ENCODE measurements at places on chromosomes 5 and 9.

GRCh38 chr9:88579050-88579715, 44.2 kb downstream of the NXNL2 start:
- DNase-seq: no peak

- no peak for DNase-seq
These were observed 27.7 kb downstream of the FGF10 start for GRCh38 chr5:44361342-44362001.

DNA sequence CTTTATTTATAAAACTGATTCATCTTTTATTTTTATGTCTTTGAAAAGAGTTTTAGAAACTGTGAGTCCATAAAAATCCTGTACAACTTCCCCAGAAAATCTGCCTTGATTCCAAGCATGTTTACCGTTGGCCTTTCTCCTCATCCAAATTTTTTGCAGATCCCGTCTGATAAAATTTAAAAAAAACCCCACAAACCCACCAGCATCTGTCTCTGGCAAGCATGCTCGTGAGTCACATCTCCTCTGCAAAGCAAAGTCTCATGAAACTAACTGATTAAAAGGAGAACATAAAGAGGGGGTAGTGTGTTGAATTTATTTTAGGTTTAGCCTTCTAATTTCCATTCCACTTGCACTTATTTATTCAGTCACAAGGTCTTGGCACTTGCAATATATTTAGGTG, 109.4 kb downstream of the MAT2B start:
- no peak for DNase-seq

DNA sequence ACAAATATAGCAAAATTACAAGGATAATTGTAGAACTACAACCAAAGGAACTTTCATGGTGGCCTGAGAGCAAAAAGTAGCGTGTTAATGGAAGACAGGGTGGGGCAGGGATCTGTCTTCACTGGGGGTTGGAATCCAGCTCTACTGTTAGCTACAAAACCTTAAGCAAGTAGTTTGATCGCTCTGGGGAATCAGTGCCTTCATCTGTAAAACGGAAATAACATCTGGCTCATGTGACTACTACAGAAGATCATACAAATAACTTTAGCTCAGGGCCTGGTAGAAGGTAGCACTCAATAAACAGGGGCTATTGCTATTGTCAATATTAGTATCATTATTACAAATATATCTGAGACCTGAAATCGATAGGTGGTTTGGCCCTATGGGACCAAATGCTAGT, 40.4 kb downstream of the ZNF608 start:
- no peak for DNase-seq

- DNase-seq: no peak
These were observed 79.7 kb downstream of the THBS4 start for GRCh38 chr5:80114860-80115259.

- no peak for DNase-seq
These were observed 72.4 kb upstream of the NTRK2 start for GRCh38 chr9:84597131-84597530.

DNA sequence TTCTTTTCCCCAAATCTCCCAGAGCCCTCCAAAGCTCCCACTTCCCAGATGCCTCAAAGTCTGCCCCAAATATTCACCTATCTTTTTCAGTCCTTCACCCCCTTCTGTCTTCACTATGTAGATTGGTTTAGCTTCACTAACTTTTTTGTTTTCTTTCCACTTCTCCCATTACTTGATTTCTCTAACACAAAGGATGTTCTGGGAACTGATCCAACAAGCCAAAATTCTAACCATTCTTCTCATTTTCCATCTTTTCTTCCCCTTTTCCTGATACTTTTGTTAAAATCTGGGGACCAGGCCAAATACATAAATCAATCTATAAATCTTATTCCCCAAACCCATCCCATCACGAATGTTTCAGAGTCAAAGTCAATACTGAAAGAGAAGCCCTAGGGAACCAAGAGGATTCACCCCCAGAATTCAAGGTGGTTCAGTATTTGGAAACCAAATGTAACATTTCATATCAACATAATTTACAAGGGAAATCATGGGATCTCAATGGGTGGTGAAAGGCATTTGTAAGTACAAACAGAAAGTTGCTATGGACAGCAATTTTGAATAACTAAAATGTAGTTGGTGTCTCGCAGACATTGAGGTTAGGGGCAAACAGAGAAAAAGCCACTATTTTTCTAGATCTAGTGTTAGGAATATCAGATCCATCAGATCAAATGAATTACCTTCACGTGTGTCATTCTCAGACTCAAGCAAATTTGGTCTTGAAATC, 35.3 kb downstream of the APTX start:
- DNase-seq: peak; percentile 13

GRCh38 chr9:591292-591691, 250.2 kb upstream of the DMRT1 start:
- DNase-seq: peak; percentile 69

- DNase-seq: no peak
These were observed 1.4 kb upstream of the LHFPL2 start for GRCh38 chr5:78649861-78650496.

GRCh38 chr9:95110921-95111525, 206.5 kb downstream of the FANCC start:
- DNase-seq: no peak

- DNase-seq: no peak
These were observed 71.2 kb upstream of the GLIS3 start for GRCh38 chr9:4371108-4371507.

- no peak for DNase-seq
These were observed 402.4 kb upstream of the PTGER4 start for GRCh38 chr5:40277161-40277906.

- no peak for DNase-seq
These were observed 24.4 kb upstream of the RASA1 start for GRCh38 chr5:87243161-87243844.

- peak; percentile 20 for DNase-seq
These were observed 220.7 kb upstream of the MSX2 start for GRCh38 chr5:174503461-174504265.

DNA sequence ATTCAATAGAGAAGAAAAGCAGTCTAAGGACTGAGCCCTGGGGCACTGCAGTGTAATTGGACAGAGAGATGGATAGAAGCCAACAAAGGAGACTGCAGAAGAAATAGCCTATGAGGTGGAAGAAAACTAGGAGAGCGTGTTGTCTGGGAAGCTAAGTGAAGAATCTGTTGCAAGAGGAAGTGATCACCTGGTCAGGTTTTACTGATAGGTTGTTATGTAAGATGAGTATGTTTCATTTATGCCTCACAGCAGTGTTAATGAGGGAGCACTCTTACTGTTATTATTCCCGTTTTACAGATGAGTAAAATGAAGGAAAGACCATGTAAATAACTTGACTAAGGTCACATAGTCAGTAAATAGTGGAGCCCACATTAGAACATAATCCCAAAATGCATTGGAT, 80.0 kb upstream of the GRHPR start:
- no peak for DNase-seq

GRCh38 chr5:112555691-112556090, 136.6 kb upstream of the EPB41L4A start:
- no peak for DNase-seq

DNA sequence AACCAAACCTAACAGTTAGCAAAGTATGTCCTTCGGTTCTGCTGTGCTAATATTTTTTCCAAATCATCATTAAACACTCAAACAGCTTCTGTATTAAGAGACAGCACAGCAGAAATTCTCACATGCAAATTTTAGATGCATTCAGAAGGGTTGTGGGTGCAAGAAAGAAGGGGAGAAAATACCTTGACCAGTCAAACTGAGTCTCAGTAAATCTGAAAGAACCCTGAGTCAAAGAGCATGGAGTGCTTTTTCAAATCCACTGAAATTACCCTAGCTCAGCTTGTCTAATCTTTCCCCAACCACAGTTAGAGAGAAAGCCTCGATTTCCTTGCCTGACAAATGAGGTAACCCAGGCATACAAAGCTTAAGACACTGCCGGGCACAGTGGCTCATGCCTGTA, 55.1 kb downstream of the RETREG1 start:
- DNase-seq: no peak

DNA sequence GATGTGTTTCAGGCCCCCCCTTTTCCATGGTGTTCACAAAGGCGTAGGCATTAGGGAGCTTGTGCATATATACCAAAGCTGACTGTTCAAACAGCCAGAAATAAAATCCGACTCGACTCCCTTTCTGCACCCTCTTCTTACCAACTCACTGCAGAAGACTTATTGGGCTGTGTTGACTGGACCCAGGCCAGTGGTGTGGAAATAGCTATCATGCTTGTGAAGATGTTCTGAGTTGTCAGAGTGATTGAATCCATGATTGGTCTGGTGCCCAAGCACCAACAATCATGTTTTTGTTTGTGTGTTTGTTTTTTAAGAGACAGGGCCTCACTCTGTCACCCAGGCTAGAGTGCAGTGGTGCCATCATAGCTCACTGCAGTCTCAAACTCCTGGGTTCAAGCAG, 21.6 kb downstream of the TJP2 start:
- no peak for DNase-seq

DNA sequence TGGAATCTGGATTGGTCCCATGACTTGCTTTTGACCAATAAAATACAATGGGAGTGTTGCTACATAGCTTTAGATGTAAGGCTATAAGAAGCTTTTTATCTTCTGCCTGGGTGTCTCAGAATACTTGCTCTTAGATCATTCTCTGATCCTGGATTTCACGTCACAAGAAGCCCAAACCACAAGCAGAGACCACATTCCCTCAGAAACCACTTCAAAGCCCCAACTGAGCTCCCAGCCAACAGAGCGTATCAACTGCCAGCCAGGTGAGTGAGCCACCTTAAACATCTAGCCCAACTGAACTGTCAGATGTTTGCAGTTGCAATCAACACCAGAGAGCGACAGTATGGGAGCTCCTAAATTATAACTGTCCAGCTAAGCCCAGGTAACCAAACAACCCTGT, 687.1 kb downstream of the TLE1 start:
- no peak for DNase-seq

- DNase-seq: no peak
These were observed 62.0 kb upstream of the STARD4 start for GRCh38 chr5:111574311-111574710.

- DNase-seq: no peak
These were observed 307.4 kb upstream of the SEMA6A start for GRCh38 chr5:116881921-116882531.

DNA sequence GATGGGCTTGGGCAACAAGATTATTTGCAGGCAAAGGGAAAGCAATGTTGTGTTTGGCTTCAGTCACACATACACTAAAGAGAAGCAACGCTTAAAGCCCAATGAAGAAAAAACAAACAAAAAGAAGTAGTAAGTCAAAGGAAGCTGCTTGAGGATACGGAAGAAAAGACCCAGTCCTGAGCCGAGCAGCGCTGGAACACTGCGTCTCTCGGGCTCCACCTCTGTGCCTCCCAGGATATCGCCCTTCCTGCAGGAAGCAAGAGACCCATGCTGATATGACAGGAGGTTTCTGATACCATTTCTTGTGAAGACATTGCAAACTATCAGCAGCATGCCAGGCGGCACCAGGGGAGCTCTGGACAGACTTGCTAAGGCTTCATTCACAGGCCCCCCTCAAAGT, 9.9 kb downstream of the GNAQ start:
- DNase-seq: no peak

DNA sequence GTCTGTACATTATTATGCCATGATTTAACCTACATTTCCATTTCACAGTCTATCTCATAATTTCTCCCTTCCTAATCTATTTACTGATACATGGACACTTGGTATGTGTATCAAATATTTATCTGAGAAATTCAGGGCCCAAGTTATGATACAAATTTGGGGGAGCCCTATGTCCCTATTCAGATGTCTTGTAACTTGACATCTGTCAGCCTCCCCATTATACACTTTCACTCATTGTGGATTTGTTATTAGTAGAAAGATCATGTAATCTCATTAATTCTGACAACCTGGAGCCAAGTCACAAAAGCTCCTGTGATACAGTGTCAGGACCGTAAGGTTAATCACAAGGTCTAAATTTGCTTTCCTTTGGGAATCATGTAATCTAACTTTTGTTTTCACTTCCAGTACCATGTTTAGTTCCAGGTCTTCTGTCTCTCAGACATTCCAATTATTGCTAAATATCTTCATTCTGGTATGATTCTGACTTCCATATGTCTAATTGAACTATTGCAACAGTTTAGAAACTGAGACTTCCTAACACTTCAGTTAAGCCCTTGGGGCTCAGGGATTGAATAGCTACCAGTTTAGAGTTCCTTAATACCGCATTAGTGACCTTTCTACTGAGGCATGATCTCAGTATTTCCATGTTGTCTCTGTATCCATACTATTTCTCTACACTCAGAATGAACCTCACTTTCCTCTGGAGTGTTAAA, 182.9 kb upstream of the NUDT12 start:
- DNase-seq: no peak

GRCh38 chr5:111072949-111073682, 1.6 kb downstream of the TSLP start:
- DNase-seq: peak; percentile 52

DNA sequence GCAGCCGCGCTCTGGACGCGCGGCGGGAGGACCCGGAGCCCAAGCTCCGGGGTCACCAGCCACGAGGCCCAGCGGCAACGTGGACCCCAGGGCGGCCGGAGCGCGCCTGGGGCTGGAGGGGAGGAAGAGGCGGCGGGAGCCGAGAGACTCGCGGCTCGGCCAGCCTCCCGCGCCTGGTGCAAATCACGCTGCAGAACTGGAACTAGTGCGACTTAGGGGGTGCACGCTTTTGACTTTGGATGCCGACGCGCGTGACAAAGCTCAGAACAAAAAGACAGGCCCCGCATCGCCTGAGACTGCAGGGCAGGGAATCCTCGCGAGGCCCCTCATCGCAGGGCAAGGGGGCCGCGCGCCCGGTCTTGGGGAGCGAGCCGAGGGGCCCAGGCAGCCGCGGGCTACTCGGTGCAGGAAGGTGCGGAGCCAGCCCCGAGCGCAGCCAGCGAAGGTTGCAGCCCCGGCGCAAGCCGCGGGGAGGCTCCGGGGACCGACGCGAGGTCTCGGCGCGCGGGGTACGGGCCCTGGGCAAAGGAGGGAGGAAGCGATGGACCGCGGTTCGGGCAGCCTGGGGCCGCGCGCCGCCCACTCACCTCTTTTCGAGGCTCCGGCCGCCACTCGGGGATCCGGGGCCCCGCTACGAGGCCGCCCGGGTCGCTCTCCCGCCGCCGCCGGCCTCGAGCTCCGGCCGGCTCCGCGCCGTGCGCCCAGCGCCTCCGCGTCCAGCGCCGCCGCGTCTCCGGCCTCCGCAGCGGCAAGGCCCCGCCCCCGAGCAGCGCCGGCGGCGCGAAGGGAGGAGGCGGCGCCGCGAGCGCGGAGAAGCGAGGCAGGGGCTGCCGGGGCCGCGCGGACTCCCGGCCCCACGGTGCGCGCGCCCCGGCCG, at the start of gene GOLM1:
Gene GOLM1 (minus strand): TSS at position 735 of the 877 bp plus-strand sequence. CDS start 20,238 bp downstream, outside the sequence.
- peak; percentile 85 for DNase-seq

- DNase-seq: peak; percentile 55
These were observed 98.5 kb downstream of the SYK start for GRCh38 chr9:90900130-90900529.

GRCh38 chr9:86594724-86595123, 240.5 kb upstream of the TUT7 start:
- no peak for DNase-seq

DNA sequence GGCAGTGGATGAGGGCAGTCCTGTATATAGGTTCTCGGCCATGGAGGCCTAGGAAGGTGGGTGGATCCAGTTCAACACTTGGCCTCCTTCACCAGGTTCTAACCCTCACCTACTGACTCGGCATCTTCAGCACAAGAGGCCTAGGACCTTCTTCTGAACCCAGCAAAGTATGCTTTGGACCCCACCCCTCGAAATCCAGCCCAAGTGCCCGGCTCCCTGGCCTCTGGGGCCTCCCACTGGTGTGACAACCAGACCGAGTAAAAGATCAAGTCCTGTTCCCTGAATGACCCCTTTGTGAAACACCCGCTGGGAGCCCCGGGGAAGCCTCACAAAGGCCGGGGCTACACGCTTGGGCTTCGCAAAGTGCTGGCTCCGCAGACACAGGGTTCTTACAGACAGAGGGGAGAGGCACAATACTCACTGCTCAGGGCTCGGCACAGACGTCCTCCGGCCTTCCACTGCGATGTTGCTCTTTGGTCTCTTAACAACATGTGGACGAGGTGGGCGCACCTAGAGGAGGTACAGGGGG, 47.0 kb downstream of the CRB2 start:
- no peak for DNase-seq
